Hematopoietic multipotent progenitor cell treated with erythropoietin and hydrocortisone succinate and interleukin-3 and kit ligand, for 17 days (in vitro differentiated cells): ENCODE measurements at places on chromosomes 7 and 10.

GRCh38 chr7:148306759-148307158, 283.8 kb upstream of the C7orf33 start:
- no peak for DNase-seq

DNA sequence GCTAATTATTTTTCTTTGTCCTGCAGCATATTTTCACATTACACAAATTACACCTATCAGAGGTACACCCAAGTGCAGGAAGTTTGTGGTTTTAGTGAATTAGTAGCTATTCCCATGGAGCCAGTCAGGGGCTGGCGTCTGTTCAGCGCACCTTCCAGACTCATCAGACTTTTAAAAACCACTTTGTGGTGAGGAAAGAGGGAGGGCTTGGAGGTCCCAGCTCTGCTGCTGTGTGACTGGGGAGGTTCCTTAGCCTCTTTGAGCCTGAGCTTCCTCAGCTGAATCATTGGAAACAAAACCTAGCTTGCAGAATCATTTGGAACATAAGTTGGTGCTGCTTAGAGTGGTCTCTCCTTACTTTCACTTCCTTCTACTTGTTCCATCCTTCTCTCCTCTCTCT, 175.4 kb downstream of the SORCS3 start:
- DNase-seq, result no peak

- no peak for DNase-seq
These were observed 44.1 kb upstream of the PARD3 start for GRCh38 chr10:34859170-34859569.

GRCh38 chr7:6164491-6164890, 107.9 kb downstream of the CYTH3 start:
- no peak for DNase-seq

- no peak for DNase-seq
These were observed 54.0 kb downstream of the OAT start for GRCh38 chr10:124364674-124365073.

- no peak for DNase-seq
These were observed 66.4 kb upstream of the JAZF1 start for GRCh38 chr7:28246921-28247461.

- no peak for DNase-seq
These were observed 22.5 kb downstream of the ERCC6 start for GRCh38 chr10:49516216-49516970.

- DNase-seq, result no peak
These were observed 146.1 kb upstream of the FAM20C start for GRCh38 chr7:46123-46829.

DNA sequence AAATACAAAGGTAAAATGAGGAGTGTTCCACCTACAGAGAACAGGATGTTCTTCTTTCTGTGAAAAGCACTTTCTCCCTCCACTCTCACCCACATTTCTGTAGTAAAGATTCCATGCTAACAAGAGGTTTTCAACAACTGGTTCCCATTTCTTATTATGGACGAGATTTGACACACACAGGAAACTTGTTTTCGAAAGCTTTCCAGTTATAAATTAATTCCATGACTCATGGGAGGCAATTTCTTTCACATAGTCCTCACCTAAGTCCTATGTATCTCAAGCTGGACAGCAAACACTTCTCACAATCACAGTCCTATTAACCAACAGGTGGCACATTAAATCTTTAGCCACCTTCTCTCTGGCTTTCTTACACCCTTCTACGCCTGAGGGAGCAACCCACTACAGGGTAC, 24.5 kb downstream of the RAPGEF5 start:
- no peak for DNase-seq

GRCh38 chr7:157658851-157659412, 322.1 kb downstream of the DNAJB6 start:
- DNase-seq, result no peak

- no peak for DNase-seq
These were observed 67.0 kb upstream of the ZMIZ2 start for GRCh38 chr7:44681645-44682044.

DNA sequence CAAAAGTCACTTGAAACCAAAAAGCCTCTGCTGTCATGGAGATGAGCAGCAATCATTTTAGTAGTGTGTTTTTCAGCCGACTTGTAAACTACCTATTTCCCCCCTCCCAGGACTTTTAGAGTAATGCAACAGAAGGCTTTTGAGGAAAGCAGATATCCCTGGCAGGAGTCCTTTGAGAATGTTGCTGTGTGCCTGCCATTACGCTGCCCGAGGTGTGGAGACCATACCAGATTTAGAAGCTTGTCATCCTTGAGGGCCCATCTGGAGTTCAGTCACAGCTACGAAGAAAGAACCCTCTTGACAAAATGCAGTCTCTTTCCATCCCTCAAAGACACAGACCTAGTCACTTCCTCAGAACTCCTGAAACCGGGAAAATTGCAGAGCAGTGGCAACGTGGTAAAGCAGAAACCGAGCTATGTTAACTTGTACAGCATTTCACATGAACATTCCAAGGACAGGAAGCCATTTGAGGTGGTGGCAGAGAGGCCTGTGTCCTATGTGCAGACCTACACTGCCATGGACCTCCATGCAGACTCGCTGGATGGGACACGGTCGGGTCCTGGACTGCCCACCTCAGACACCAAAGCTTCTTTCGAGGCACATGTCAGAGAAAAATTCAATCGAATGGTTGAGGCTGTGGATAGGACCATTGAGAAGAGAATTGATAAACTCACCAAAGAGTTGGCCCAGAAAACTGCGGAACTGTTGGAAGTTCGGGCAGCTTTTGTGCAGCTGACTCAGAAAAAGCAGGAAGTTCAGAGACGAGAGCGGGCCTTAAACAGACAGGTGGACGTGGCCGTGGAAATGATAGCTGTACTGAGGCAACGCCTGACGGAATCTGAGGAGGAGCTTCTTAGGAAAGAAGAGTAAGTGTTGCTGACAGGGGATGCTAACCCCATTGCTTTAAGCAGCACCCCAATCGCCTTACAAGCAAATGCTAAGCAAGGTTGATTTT, 2.2 kb downstream of the ZNF365 start:
- no peak for DNase-seq

DNA sequence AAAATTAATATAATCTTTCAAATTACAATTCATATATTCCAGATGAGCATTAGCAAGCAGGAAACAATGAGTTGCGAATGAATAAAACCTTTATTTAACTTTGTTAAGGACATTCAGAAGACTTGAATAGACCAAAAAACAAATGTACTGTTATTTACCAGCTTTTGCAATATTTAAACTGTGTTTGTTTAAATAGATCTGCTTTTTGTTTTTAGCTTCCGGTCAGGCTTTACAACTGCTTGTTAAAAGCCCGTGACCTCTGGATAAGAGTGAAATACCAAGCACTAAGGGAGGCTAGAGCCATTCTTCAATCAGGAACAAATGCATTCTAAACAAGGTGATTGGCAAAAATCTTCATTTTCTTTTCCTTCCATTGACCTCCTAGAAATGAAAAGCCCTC, 184.9 kb upstream of the GNAI1 start:
- no peak for DNase-seq

GRCh38 chr7:134701272-134701671, 54.6 kb downstream of the BPGM start:
- peak; percentile 65 for DNase-seq

- no peak for DNase-seq
These were observed 6.6 kb downstream of the TFPI2 start for GRCh38 chr7:93883917-93884345.

DNA sequence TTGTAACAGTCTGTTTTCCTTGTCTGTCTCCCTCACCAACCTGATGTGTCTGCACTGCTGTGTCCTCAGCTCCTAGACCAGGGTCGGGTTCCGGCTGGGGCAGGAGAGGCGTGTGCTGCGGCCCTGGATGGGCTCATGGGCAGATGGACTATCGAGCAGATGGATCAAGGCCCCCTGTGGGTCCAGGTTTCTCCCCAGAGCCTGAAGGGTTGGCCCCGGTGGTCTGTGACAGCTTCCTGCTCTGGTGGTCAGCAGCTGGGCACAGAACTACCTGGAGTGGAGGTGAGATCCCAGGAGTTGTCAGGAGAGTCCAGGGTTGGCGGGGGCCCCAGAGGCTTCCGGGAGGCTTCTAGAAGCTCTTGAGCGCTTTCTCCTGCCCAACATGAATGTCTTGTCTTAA, 75.1 kb downstream of the GRK5 start:
- DNase-seq, result no peak

GRCh38 chr10:29620112-29620690, 14.6 kb downstream of the SVIL start:
- no peak for DNase-seq

DNA sequence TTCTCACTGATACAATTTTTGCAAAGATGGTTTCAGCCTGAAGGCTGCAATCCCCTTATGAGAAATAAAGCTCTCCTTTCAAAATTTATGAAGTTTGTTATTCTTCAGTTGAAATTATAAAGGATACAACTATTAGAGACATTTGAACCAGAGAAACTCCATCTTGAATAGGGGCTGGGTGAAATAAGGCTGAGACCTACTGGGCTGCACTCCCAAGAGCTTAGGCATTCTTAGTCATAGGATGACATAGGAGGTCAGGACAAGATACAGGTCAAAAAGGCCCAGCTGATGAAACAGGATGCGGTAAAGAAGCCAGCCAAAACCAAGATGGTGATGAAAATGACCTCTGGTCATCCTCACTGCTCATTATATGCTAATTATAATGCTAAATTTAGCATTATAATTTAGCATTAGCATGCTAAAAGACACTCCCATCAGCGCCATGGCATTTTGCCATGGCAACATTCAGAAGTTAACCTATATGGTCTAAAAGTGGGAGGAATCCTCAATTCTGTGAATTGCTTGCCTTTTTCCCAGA, 22.4 kb upstream of the IFIT1B start:
- no peak for DNase-seq

- no peak for DNase-seq
These were observed 225.2 kb upstream of the SH2B2 start for GRCh38 chr7:102061354-102061945.

DNA sequence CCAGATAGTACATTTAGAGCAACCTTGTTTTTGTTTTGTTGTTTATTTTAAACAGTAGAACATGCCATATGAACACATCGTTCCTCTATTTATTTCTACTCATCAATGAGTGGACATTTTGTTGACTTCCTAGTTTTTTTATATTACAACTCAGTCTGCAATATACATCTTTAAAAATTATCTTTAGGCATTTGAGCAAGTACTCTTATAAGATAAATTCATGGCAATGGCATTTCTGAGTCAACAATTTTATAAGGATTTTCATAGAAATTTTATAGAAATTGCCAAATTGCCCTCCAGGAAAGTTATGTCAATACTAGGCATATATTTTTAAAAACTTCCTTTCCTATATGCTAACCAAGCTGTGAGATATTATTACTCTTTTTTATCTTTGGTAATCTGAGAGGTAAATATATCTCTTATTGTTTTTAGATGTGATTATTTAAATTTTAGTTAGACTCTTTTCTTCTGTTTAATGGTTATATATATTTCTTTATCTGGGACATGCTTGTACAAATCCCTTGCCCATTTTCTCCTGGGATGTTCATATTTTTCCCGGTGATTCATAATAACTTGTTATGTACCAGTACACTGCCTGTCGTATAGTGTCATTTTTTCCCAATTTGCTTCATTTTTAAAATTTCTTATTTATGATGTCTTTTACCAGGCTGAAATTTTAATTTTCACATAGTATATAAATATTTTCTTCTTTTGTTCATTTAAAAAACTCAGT, 50.5 kb downstream of the FZD1 start:
- no peak for DNase-seq

- no peak for DNase-seq
These were observed 59.4 kb downstream of the MDFIC start for GRCh38 chr7:114981323-114981722.

- no peak for DNase-seq
These were observed 14.2 kb downstream of the CLRN3 start for GRCh38 chr10:127878475-127879055.

DNA sequence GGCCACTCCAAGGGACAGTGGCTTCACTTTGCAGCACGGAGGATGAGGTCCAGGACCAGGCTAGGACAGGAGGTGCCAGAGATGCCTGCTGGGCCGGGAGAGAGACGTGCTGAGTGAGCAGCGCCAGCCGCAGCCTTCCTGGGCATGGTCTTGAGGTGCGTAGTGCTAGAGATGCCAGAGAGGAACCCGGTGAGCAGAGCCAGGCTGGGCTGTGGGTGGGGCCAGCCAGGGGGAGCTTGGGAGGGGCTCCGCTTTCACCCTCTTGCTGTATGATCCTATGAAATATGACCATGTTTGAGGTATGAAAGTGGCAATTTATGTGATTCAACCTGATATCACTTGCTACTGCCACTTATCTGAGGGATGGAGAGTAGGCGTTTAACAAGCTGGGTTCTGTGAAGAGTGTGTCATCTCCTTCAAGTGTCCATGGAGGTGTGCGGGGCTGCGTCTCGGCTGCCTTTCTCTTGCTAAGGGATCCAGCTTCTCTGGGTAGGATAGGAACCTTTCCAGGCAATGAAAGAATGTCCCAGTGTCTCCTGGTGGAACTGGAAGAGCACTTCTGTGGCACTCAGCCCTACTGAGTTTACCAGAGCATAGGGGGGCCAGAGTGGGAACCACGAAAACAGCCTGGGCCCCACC, 518.4 kb upstream of the FOXK1 start:
- DNase-seq, result no peak

GRCh38 chr10:62053860-62054259, 152.4 kb downstream of the ARID5B start:
- DNase-seq, result no peak

GRCh38 chr7:69042138-69042537, 556.1 kb upstream of the AUTS2 start:
- DNase-seq, result no peak

DNA sequence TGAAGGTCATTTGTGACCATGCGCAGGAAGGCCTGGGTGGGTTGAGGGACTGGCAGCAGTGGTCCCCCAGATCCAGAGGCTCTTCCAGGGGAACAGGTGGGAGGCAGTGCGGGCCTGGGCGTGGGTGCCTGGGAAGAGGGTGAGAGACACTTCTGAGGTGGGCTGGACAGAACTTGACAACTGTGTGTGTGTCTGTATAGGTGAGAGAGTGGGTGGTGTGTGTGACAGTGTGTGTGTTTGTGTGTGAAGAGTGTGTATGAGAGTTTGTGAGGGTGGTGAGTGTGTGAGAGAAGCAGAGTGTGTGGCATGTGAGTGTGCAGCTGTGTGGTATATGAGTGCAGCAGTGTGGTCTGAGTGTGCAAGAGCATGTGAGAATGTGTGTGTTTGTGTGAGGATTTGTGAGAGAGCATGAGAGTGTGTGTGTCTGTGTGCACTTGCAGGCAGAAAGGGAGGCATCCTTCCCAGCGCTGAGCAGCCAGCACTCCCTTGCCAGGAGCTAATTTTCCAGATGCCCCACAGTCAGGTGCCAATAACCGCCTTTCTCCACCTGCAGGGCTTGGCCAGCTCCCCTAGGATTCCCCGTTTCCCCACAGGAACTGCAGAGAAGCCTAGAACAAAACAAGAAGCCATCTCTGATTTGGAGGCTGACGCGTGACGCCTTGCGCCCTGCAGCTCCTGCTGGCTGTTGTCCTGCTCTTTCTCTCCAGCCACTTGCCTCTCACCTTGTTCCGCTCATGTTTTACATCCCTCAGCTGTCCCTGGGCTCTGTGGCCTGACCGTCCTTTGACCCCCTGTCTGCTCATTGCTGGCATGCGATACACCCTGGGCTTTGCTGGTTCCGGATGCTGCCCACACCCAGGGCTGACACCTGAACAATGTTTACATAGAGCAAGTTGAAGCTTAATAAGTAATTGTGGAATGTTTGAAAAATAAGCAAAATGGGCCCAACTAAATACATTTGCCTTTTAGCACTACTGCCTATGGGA, 88.0 kb downstream of the TMEM178B start:
- no peak for DNase-seq

- DNase-seq, result no peak
These were observed 56.9 kb upstream of the FHIP2A start for GRCh38 chr10:114764656-114765055.
